Gastrocnemius medialis (tissue), 4 donors: ENCODE measurements at places on chromosomes 5 and 9.

- H3K4me3 ChIP-seq, result no peak overlapping the region
- H3K27ac ChIP-seq, result no peak overlapping the region
- no peaks in the 10 kb centered on the region for H3K36me3 ChIP-seq
- peaks cover 7% of the 10 kb centered on the region for H3K4me1 ChIP-seq
- peaks cover 21% of the 10 kb centered on the region for H3K27me3 ChIP-seq
- DNase-seq, result no peak
Observed at GRCh38 chr9:98809311-98810101, 2.0 kb downstream of the GALNT12 start.

GRCh38 chr9:117815948-117816347, 111.7 kb downstream of the TLR4 start:
- no peaks in the 10 kb centered on the region for H3K27me3 ChIP-seq
- no peaks in the 10 kb centered on the region for H3K4me1 ChIP-seq
- DNase-seq, result no peak
- H3K27ac ChIP-seq, result no peak overlapping the region

DNA sequence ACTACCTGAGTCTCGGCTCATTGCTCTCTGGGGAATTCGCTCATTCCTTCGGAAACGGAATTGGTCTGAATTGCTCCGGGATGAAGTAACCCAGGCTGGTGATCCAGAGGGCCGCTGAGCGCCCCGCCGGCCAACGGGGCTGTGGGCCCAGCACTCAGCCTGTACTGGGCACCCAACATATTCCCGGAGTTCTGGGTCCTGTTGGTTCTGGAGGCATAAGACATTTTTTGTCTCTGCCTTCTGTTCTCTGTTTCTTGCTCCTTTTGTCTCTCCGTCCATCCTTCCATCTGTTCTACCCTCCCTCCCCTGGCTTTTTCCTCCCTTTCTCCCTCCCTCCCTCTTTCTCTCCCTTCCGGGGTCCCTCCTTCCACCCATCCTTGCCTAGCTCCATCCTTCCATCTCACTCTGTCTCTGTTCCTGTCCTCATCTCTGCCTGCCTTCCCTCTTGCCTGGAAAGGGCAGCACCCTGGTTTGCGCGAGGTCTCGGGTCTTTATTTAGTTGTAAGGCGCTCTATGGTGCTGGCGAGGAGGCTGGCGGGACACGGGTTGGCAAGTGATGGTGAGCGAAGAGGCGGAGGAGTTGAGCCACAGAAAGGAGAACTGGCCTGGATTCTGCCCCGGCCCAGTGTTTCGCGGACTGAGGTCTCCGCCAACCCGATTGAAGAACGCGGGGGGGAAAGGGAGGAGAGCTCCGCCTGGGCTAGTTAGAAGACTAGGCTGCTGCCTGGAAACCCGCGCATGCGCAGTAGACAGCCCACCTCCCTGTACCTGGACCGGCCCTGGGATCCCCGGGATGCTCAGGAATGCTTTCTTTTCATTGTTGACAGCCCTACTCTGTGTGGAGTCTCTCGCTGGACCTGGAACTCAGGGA, 1468.0 kb downstream of the FOXD4L5 start:
- H3K4me1 ChIP-seq, result no peaks in the 10 kb centered on the region
- H3K27ac ChIP-seq, result no peak overlapping the region
- H3K27me3 ChIP-seq, result no peaks in the 10 kb centered on the region
- H3K4me3 ChIP-seq, result no peak overlapping the region
- no peaks in the 10 kb centered on the region for H3K36me3 ChIP-seq

DNA sequence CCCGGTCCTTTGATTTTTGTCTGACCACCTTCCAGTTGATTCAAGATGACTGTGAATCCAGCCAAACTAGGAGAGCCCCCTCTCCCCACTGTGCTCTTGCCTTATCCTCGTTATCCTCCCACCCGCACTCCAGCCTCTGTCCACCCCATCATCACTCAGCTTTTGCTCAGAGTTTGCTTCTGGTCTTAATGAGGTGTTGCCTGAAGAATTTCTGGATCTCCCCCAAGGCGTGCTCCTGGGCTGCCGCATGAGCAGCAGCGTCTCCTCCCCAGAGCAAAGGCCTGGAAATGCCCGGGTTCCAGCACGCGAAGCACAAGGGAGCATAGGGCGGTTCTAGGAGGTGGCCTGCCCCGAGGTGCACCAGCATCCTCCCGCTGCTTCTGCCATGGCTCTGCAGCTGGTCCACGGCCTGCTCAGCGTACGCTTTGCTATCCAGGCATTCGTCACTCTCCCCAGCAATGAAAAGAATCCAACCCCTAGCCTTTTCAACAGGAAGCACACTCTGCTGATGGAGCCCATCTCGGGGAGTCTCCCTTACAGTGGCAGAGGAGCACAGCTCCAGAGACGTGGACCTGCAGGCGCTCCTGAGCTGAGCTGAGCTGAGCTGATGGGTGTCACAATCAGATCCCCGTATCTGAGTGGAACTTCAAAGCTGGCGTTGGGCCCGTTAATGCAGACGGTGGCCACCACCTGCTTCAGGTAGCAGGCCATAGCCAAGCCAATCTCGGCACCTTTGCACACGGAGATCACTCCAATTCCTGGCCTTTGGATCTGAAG, 50.7 kb downstream of the BAAT start:
- no peak overlapping the region for H3K27ac ChIP-seq
- DNase-seq, result no peak
- H3K36me3 ChIP-seq, result no peaks in the 10 kb centered on the region
- H3K27me3 ChIP-seq, result no peaks in the 10 kb centered on the region

GRCh38 chr5:129199308-129199707, 104.8 kb downstream of the ISOC1 start:
- no peak overlapping the region for H3K4me3 ChIP-seq
- no peaks in the 10 kb centered on the region for H3K36me3 ChIP-seq
- no peaks in the 10 kb centered on the region for H3K4me1 ChIP-seq
- H3K27ac ChIP-seq, result no peak overlapping the region

DNA sequence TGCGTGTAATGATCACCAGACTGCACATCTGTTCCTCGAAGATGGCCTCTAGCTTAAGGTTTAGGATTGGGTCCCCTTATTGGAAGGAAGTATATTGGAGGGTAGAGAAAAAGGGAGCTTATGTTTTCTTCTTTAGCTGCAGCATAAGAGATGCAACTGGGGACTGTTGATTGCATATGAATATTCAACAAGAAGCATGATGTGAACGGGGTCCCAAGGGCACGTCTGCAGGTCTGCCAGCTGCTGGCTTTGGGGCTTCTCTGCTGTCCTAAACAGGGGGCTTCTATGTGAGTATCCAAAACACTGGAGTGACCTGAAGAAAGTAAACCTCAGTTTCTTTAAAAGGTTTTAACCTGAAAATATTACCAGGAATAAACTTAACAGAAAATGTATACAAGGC, 3.6 kb upstream of the BNIP1 start:
- H3K4me1 ChIP-seq, result peaks cover 11% of the 10 kb centered on the region
- peaks cover 16% of the 10 kb centered on the region for H3K36me3 ChIP-seq
- H3K4me3 ChIP-seq, result no peak overlapping the region
- no peak overlapping the region for H3K27ac ChIP-seq
- no peaks in the 10 kb centered on the region for H3K27me3 ChIP-seq
- no peak for DNase-seq

DNA sequence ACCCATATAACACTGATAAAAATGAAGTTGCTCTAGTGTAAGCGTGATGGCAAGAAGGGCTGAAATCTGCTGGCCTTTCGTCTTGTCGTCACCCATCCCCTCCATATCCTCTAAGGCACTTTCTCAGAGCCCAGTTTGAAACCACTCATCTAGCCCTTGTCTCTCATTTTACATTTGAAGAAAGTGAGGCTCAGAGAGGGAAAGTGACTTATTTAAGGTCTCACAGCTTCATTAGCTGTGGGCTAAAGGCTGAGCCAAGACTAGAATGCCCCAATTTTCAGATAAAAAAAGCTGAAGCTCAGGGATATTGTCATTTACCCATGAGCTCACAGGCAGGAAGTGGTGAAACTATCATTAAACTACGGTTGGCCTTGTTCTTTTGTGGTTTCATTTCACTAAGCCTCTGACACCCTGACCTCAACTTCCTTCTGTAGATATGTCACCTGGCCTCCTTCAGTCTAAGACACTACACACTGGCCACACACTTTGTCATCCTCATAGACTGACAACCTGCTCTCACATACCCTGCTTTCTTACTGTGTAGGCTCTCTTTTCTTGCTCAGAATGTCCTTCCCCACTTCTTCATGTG, 176.7 kb upstream of the DMAC1 start:
- H3K27me3 ChIP-seq, result no peaks in the 10 kb centered on the region
- no peak overlapping the region for H3K27ac ChIP-seq
- no peaks in the 10 kb centered on the region for H3K36me3 ChIP-seq
- DNase-seq, result no peak
- H3K4me1 ChIP-seq, result no peaks in the 10 kb centered on the region

- H3K36me3 ChIP-seq, result no peaks in the 10 kb centered on the region
- no peaks in the 10 kb centered on the region for H3K27me3 ChIP-seq
- no peak for DNase-seq
- H3K4me1 ChIP-seq, result no peaks in the 10 kb centered on the region
Observed at GRCh38 chr5:135015942-135016341, 18.1 kb downstream of the PITX1 start.

GRCh38 chr9:6793203-6793602, 35.4 kb downstream of the KDM4C start:
- peaks cover 13% of the 10 kb centered on the region for H3K36me3 ChIP-seq
- H3K27ac ChIP-seq, result no peak overlapping the region
- H3K27me3 ChIP-seq, result no peaks in the 10 kb centered on the region
- DNase-seq, result no peak
- peaks cover 7% of the 10 kb centered on the region for H3K4me1 ChIP-seq

DNA sequence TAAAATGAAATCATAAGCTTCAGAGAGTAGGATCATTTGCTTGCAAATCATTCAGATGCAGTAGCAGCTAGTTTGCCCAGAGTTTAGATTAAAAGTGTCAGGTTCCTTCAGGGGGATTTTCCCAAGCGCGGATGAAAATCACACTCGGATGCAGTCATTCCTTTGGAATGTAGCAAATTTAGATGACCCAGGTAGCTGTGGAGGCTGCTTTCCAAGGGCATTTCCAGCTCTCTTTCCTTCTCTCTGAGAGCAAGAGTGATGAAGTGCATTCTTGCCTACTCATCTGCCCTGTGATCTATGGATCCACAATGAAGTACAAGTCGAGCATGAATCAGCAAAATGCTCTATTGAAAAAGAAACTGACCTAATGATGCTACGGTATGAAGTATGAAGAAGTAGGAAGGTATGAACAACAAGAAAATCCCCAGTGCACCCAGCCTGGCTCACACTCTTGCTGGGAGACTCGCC, 200.2 kb downstream of the PLK2 start:
- no peaks in the 10 kb centered on the region for H3K27me3 ChIP-seq
- peaks cover 7% of the 10 kb centered on the region for H3K4me1 ChIP-seq
- no peak overlapping the region for H3K27ac ChIP-seq
- no peak overlapping the region for H3K4me3 ChIP-seq

GRCh38 chr9:3361116-3361515, 164.7 kb downstream of the RFX3 start:
- no peak overlapping the region for H3K4me3 ChIP-seq
- H3K36me3 ChIP-seq, result no peaks in the 10 kb centered on the region
- H3K4me1 ChIP-seq, result peaks cover 8% of the 10 kb centered on the region
- no peak for DNase-seq

- peak overlapping the region; percentile 84 for H3K27ac ChIP-seq
- peaks cover 15% of the 10 kb centered on the region for H3K4me1 ChIP-seq
- no peaks in the 10 kb centered on the region for H3K36me3 ChIP-seq
- H3K4me3 ChIP-seq, result peak overlapping the region; percentile 95
- DNase-seq, result no peak
- no peaks in the 10 kb centered on the region for H3K27me3 ChIP-seq
Observed at GRCh38 chr9:37784291-37784615, 611 bp downstream of the EXOSC3 start.

DNA sequence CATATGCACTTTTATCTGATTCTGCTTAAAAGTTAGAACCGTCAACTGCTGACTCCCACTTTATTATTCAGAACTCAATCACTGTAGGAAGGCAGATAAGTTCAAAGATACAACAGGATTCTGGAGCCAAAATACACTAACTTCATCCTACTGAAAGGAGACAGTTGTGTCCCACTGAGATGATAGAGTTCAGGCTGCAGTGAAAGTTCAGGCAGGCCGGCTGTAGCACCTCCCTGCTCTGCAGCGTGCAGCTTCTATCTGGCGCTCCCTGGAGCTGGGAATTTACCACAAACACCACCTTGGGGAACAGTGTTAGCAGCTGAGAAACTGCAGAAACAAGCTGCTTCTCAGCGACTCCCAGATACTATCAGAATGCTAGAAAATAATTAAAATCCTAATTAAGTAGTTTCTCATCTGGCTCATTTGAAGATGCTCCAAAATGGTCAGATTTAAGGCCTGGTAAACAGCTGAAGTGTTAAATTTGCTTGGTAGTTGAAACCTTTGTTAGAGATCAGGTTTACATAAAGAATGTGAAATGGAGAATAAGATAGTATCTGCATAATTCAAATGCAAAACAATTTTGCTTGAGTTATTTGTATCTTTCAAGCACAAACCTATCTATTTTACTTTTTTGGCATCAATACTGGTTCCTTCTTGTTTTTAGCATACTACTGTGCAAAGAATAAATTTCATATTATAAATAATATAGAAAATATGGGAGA, 52.3 kb upstream of the CNTLN start:
- H3K4me1 ChIP-seq, result no peaks in the 10 kb centered on the region
- no peak for DNase-seq
- H3K27ac ChIP-seq, result no peak overlapping the region
- H3K27me3 ChIP-seq, result no peaks in the 10 kb centered on the region
- H3K36me3 ChIP-seq, result no peaks in the 10 kb centered on the region

DNA sequence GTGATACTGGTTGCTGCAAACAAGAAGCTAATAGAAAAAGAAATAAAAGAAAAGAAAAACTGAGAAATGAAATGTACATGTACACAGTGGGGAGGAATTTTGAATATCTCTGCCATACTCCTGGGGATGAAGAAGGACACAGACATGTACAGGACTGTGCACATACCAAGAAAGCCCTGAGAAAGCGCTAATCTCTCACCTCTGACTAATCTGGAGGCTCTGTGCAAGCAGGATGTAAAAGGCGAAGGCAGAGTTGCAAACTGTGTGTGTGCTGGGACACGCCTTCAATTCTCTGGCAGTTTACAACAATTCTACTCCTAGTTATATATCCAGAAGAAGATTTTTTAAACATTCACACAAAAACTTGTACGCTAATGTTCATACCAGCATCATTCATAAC, 211.4 kb downstream of the KIAA0825 start:
- no peaks in the 10 kb centered on the region for H3K4me1 ChIP-seq
- DNase-seq, result no peak
- H3K27ac ChIP-seq, result no peak overlapping the region
- no peaks in the 10 kb centered on the region for H3K36me3 ChIP-seq
